ENCODE measurements at places on chromosomes 13 and 19. TPM values are rescaled to one million over a fixed set of nuclear protein-coding genes. Genes with fewer than 3 reads are reported as not detected.

DNA sequence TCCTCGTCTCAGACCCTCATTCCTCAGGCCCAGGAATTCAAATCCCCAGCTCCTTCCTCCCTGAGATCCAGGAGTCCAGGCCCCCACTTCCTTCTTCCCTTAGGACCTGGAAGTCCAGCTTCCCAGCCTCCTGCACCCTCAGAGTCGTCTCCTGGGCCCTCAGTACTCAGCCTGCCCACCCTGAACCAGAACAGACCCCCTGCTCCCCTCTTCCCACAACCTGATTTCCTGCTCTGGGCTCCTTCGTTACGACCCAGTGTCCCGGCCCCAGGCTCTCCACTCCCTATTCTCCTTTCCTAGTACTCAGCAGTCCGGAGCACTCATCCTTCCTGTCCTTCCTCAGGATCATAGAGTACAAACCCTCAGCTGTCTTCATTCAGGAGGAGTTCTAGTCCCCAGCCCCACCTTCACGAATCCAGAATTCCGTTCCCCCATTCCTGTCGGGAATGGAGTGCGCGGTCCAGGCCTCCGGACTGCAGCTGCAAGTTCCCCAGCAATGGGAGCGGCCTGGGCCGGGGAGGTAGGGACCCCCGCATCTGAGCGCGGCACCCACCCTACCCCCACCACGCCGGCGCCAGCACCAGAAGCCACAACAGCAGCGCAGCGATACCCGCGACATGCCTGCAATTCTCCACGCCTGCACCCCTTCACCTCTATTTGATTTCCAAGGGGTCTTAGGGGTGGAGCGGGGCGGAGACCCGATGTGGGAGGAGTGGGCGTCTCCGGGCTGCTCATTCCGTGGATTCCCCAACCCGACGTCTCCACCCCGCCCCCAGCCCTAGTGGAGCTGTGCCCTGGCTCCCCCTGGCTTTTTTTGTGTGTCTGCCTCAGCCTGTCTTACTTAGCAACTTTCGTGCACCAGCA, 12.7 kb downstream of the EGLN2 start:
- no peak for ATAC-seq

The KMT5C gene
- 19.1 TPM for total RNA-seq

GRCh38 chr13:49246850-49247642, 679 bp upstream of the CDADC1 start:
- peak; percentile 49 for ATAC-seq

DNA sequence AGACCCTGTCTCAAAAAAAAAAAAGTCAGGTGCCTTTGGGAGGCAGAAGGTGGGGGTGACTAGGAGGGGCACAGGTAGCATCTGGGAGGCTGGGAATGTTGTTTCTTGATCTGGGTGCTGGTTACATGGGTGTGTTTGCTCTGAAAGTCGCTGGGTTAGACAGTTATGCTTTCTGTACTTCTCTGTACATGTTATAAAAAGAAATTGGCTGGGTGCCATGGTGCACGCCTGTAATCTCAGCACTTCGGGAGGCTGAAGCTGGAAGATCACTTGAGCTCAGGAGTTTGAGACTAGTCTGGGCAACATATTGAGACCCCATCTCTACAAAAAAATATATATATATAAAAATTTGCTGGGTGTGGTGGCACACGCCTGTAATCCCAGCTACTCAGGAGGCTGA, 15.1 kb downstream of the NOSIP start:
- no peak for ATAC-seq

DNA sequence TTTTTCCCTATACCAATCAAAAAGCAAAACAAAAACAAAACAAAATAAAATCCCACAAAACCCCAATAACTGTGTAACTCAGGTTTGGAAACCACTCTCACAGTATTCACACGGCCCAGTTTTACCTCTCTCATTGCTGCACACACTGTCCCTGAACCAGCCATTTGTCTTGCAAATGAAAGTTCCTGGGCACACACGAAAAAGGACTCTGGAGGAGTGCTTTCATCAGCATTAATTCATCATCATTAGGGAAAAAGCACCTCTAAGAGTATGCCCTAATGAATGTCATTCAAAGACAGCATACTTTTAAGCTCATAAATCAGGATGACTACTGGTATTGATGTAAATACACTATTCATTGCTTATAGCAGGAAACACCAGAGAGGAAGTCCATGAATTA, 306.3 kb downstream of the DNAJC15 start:
- ATAC-seq: peak; percentile 91

DNA sequence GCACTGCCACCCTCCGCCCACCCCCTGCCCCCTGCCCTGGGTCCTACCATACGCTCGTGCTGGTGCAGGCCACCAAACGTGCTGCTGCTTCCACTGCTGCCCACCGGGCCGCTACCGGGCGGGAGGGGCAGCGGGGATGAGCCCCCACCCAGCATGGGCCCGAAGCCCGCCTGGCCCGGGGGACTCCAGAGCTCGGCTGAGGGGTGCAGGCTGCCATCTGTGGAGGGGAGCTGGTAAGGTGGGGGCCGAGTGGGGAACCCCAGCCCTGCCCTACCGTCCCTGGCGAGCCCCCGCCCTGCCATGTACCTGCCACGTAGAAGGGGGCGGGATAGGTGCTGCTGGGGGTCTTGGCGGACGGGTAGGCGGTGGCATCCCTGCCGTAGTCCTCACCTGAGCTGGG, 16.7 kb upstream of the UQCR11 start:
- ATAC-seq: no peak

DNA sequence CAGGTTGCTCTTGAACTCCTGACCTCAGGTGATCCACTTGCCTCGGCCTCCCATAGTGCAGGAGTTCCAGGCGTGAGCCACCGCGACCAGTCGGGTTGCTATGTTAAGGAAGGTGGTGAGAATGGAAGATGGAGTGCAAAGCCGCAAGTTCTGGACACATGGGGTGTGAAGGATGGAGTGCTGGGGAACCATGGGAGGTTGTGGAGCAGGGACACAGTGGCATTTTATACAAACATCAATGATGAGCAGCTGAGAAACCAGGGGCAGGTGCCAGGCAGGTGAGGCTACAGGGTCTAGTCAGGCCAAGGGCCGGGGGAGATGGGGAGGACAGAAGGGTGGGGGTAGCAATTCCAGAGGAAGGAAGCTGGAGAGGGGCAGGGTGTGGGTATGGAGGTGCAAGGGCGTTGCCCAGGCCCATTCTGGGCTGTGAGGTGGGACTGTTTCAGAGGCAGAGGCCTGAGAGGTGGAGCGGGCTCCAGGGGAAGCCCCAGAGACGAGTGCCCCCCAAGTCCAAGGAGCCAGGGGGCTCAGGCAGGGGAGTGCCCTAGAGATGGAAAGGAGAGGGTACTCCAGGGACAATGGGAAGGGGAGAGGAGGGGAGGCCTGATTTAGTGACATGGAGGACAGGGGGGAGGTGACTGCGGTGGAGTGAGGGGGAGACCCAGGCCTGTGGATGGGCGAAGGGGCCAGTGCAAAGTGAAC, 1.9 kb upstream of the RAX2 start:
- ATAC-seq: no peak

GRCh38 chr19:33268162-33268991, 34.0 kb downstream of the CEBPA start:
- no peak for ATAC-seq

DNA sequence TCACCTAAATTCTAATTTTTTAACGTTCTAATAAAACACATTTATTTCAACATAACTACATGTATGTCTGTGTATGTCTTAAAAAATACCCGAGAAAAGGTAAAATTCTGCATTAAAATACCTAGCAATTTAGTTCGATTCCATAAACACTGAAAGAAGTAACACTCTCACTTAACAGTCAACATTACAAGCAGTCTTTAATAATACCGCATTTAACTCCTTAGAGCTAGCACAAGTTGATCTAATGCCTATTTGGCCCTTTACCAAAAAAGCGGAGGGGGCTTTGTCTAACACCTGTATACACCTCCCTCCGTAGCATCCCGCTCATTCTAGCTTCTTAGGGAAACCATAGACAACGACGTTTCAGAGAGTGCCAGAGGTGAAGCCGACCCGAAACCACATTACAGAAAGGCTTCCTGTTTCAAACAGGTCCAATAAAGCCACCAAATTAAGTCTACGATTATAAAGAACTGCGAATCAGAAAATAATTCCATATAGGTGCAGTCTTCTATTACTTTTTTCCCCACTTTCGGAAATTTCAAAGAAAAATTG, 1.2 kb downstream of the SPART start:
- ATAC-seq: no peak
